ENCODE measurements at places on chromosomes 5 and 9. TPM values are rescaled to one million over a fixed set of nuclear protein-coding genes. Genes with fewer than 3 reads are reported as not detected.

- DNase-seq, result no peak
These were observed 18.2 kb downstream of the ASS1 start for GRCh38 chr9:130462685-130463540.

GRCh38 chr9:88173378-88173999 is 35.2 kb upstream of the SPATA31C2 start:
- peak; percentile 44 for DNase-seq

DNA sequence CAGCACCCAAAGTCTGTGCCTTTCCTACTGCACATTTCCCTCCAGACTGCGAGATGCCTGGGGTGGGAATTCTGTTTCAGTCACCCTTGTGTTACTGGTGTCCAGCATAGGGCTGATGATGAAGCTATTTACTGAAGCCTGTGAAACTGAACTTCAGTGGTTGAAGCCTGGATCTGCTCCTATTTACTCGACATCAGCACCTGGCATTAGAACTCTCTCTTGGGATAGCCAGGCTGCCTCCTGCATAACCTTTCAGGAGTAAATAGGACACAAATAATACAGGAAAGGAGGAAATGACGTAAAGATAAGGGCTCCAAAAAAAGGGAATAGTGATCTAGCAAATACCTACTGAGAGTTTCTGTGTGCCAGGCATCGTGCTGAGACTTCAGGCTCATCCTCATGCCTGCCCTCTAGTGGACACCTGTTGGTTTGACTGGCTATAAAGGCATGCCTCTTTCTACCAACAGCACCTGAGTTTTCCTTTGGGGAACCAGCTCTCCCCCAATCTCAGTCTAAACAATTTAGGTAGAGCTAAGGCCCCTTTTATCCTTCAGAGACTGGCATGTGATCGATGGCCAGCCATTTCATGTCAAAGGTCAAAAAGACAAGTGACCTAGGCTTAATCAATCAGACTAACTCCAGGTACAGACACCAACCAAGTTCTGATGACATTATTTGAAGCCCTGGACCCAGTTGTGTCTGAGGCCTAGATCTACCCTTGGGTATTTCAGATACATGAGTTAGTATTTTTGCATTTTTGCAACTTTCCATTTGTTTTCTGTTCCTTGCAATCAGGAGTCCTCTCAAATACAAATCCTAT is 192.1 kb upstream of the TRIM32 start:
- DNase-seq, result no peak

DNA sequence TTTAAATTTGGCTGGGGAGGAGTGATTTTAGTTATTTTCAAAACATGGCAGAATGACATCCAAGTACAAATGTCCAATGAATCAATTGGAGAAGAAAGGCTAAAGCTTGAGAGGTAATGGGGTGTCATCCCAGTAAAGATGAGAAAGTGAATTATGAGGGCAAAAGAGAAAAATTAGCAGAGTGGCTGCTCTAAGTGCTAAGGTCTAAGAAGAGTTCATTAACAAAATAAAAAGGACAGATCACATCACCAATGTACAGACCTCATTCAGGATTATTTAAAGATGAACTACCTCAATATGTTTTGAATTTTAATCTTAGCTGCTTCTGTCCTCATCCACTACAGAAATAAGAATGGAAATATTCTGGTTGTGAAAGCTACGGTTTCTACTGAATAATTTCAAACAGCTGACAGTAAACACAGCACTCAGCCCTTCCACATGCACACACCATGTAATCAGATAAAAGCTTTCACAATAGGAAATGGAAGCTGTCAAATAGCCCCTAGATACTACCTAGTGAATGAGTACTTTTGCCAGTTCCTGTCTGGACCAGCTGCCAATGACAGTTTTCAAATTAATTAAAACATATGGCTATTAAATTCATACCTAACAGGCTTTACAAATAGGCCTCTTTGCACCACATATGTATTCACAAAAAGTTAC is 171.5 kb downstream of the SSBP2 start:
- DNase-seq, result peak; percentile 7

OR1N1 gene
- total RNA-seq, result not detected

GFI1B gene
- not detected for total RNA-seq

PTTG1 gene
- 88.6 TPM for total RNA-seq

FBP2 gene
- not detected for total RNA-seq

CATSPER3 gene
- not detected for total RNA-seq

ARHGEF39 gene
- total RNA-seq, result 0.86 TPM

RNF183 gene
- total RNA-seq, result not detected
